Left forelimb (tissue), 1 donor: ENCODE measurements at places on chromosomes 4 and X.

DNA sequence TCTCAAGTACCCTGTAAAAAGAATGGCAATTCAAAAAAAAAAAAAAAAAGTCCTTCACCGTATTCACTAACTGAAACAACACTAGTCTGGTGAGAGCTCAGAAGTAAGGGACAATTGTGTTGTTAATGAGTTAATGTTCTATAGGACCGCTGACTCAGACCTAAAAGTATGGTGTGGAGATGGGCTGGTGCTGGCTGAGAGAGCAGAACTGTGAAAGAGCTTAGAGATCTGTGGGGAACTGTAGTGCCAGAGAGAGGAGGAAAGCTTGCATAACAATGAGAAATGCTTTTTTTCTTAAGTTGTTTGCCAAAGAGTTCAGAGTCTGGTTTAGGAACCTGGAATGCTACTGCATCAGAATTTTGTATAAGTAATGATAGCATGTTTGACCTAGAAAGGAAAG, 65.1 kb downstream of the LHFPL1 start:
- DNase-seq, result no peak

- no peak for DNase-seq
Observed at GRCh38 chrX:85140964-85141363, 102.6 kb downstream of the SATL1 start.

DNA sequence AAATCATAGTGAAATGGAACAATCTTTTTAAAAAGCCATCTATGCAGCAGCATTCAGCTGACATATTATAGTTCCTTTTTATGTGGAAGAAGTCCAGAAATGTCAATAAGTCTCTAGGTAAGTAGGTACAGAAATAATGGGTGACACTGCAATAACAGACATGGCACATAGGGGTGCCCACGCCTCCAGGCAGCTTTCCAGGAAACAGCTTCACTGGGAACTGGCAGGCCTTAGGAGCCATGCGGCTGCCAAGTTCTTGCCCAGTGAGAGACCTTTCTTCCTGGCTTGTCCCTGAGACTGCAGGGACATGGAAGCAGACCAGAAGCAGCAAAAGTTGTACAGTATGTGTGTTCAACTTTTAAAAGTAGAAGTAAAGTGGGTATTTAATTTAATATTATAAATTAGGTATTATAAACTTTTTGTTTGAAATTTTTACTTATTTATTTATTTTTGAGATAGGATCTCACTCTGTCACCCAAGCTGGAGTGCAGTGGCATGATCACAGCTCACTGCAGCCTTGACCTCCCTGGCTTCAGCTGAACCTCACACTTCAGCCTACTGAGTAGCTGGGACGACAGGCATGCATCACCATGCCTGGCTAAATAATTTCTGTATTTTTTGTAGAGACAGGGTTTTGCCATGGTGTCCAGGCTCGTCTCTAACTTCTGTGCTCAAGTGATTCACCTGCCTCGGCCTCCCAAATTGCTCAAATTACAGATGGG, 12.1 kb upstream of the ETNPPL start:
- no peak for DNase-seq

DNA sequence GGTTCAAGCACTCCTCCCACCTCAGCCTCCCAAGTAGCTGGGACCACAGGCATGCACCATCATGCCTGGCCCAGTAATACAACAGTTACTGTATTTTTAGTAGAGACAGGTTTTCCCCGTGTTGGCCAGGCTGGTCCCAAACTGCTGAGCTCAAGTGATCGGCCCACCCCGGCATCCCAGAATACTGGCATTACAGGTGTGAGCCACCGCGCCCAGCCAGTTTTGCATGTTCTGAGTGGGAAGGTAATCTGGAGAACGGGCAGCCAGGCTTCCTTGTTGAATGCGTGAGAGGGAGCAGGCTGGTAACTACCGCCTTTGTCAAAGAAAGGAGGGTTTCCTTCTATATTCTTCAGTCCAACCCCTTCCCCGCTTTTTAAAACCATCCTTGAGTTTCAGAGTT, 9.1 kb downstream of the NOCT start:
- no peak for DNase-seq

DNA sequence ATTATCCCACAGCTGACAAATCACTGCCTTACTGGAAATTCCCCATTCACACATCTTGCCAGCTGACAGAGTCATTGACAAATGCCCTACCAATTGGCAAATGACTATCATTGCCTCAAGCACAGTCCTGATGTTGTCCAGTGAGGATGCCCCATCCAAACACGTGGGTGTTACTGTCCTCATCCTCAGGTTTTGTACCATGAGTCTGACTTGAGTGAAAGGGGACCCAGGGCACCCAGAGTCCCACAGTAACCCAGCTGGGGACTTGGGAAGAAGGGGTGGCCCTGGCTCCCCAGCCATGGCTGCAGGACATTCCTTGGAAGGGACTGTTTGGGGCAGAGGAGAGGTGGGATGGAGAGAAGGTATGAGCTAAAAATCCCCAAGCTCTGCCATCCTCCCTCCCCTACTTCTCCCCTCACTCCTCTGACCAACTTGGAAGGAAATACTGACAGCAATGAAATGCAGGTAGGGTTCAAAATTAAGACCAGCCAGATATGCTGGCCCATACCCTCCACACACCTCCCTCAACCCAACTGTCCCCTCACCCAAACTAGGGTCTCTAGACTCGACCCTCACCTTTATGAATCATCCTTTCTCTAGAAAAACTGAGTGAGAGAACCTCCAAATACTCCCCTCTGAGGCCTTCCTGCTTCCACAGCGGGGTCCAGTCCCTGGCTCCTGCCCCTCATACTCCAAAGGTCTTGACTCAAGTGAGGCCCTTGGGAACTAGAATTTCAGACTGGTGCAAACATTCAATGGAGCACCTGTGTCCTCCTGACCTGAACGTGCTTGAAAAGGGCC, 5.1 kb downstream of the TIMP1 start:
- DNase-seq, result no peak
